Activated CD8-positive, alpha-beta memory T cell treated with anti-CD3 and anti-CD28 coated beads for 1 hour (primary cell): ENCODE measurements at places on chromosomes 5 and 9.

DNA sequence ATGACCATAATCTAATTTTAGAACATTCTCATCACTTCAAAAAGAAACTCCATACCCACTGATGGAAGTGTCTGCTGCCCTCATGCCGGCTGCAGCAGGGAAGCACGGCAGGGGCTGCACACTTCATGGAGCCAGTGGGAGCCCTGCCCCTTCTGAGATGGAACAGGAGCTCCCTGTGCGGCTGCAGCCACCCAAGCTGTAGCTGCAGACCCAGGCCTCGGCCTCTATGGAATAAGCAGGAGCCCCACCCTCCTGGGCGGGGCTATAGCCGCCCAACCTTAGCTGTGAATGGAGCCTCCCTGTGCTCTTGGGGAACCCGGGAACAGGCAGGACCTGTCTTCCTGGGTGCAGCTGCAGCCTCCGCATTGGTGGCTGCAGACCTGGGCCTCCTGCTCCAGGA, 128.5 kb downstream of the NUDT12 start:
- DNase-seq, result no peak

- DNase-seq, result no peak
Observed at GRCh38 chr9:105311306-105311705, 66.9 kb downstream of the SLC44A1 start.

DNA sequence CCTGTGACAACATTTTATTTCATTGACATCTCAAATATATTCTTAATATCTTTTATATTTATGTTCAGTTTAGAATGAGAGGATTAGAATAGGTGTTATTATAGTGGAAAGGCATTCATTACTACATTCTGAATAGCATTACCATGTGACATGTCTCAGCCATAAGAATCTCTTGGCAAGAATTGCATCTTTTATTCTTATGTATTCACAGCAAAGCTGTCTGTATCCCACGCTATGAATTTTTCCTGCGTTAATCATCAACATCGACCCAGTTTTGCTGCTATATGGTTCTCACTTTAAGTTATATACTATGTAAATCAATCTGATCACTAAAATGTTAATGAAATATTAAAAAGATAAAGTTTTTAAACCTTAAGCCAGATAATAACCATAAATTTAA, 248.6 kb downstream of the TMEM232 start:
- DNase-seq, result no peak

DNA sequence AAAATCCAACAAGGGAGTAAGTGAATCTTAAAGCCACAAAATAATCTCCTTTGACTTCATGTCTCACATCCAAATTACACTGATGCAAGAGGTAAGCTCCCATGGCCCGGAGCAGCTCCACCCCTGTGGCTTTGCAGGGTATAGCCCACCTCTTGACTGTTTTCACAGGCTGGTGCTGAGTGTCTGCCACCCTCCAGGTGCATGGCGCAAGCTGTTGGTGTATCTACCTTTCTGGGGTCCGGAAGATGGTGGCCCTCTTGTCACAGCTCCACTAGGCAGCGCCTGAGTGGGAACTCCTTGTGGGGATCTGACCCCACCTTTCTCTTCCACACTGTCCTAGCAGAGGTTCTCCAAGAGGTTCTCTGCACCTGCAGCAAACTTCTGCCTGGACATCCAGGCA, 1051.1 kb upstream of the CDH6 start:
- DNase-seq, result no peak

DNA sequence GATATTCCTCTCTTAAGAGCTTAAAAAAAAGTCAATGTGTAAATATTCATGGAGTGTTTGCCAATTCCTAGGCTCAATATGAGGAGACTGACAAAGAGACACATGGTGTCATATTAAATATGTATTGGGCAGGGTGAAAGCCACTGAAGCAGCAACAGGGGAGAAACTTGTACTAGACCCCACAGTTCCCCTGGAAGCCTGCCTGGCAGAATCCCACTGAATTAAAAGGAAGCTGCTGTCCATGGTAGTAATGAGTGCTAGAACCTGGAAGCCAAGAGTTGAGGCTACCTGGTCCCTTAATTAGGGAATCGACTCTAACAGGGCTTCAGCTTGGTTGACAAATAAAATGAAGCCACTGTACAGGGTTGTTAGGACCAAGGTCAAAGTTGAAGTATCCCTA, 129.4 kb upstream of the GPR151 start:
- no peak for DNase-seq

DNA sequence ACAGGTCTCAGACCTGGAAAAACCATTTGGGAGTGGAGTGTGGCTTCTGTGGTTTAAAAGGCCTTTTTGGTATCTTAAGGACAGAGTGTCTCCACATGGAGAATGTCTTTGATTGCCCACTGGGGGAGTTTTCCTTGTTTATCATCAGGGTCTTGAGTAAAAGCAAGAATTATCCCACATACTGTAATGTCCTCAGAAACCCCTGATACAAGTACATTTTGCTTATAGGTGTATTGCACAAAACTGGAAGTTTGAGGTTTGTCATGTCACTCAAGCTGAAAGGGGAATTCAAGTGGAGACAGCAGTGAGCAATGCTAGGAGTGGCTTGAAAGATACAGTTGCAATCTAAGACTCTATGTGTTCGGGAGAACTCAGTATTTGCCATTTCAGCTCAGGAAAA, 62.7 kb upstream of the GRAMD2B start:
- DNase-seq, result no peak

DNA sequence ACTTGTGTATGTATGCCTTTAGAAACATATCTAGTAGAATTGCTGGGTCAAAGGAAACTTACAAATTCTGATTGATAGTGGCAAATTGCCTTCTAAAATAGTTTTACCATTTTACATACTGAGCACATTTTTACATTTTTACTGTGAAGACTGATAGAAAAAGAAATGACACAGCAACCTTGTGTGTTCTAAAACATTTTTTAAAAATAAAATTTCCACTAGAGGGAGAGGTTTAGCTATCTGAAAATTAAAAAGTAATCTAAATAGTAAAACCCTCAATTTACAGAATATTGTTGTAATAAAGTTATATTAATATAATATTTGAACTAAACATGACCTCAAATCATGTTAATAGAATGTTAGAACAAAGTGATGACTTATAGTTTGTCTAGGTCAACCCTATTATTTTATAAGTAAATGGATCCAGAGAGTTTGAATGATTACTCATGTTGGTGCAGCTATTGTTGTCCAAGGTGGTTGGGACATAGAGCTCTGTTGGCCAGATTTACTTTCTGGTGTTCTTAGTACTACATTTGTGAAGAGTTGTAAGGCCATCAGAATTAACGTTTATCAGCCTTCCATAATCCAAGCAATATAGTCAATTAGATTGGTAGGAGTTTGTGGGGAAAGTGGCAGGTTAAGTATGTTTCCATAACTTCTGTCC, 17.2 kb downstream of the CENPP start:
- DNase-seq, result no peak

- DNase-seq, result no peak
Observed at GRCh38 chr9:115327436-115328122, 209.6 kb upstream of the TNC start.

GRCh38 chr9:110691002-110691549, 22.5 kb downstream of the MUSK start:
- no peak for DNase-seq

DNA sequence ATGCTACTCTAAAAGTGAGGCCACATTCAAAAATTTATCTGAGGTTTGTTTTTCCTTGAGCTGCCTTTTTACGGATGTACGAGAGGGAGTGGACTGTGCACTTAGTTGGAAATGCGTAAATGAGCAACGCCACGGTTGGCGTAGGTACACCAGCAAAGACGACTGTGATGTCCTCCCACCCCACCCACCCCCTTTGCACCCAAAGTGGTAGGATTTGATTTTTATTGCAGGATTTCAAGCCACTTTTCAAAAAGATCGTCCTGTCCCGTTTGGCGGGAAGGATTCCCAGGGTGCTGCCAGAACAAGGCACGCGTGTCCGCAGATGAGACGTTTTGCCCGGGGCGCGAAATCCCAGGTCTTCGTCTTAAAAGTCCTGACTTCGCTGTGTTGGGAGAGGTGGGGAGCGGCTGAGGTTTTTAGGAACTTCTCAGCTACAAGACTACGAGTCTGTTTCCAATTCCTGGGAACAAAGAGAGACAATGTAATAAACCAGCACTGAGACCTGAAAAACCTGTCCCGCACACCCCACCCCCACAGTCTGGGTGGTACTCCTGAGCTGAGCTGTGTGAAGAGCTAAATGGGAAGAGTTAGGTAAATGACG, 1.0 kb upstream of the TLE1 start:
- no peak for DNase-seq

GRCh38 chr9:111023128-111023527, 15.1 kb downstream of the LPAR1 start:
- DNase-seq, result no peak

- no peak for DNase-seq
Observed at GRCh38 chr5:108467563-108467962, 85.7 kb upstream of the FBXL17 start.

DNA sequence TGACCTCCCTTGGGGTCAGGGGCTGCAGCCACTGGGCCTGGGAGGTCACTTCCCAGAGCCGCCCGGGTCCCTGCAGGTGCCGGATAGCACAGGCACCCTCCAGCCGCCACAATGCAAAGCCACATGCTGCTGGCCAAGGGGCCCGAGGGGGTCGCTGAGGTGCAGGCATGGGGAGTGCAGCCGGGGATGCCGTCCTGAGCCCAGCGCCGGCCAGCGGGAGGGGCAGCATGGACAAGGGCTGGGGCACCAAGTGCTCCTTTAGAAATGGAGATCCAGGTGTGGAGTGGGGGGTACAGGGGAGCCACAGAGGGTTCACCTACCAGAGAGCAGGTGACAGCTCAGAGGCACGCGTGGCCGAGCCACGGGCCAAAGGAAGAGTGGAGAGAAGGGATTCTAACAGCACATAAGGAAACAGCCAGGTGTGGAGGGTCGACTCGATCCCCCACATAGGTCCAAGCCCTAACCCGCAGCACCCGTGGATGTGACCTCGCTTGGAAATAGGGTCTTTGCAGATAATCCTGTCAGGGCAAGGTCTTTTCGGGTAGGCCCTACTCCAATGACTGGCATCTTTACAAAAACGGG, 24.7 kb downstream of the ZDHHC11B start:
- DNase-seq, result no peak

- DNase-seq, result no peak
Observed at GRCh38 chr9:131303381-131304321, 14.1 kb downstream of the PLPP7 start.

DNA sequence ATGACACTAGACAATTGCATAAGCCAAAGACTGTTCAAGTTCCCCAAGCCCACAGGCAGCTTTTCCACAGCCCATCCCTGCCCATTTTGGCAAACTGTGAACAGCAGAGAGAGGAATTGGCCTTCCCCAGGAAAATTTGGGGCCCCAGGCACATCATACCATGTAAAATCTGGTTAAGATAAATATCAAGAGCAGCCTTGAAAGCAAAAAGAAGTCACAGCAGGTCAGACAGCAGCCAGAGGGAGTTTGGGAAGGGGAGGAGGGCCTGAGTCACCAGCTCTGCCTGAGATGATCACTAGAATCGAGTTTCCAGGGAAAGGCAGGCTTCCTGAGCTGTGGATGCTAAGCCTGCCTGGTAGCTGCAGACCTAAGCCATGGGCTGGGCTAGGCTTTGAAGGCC, 179.2 kb downstream of the RFK start:
- DNase-seq, result no peak

DNA sequence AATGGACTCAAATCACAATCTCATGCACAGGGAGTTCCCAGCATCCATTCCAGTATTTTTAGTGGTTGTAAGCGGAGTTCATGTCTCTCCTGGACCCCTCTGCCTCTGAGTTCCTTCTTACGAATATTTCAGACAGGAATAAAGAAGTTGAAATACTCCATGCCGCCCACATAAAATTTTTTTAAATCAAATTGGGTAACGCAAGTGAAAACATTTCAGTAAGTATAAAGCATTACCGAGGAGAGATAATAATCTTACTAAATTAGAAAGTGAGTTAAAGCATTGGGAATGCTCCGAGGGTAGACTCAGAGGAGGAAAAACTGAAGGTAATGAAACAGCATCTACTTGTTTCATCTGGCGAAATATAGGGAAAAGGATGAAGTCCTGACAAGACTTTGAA, 317.6 kb downstream of the ARRDC3 start:
- no peak for DNase-seq
